ENCODE measurements at places on chromosomes 1 and 21.

GRCh38 chr1:219875860-219876259 lies 52.5 kb downstream of the SLC30A10 start:
- no peak for DNase-seq

- DNase-seq: no peak
These were observed 15.1 kb upstream of the FOXJ3 start for GRCh38 chr1:42350086-42350485.

DNA sequence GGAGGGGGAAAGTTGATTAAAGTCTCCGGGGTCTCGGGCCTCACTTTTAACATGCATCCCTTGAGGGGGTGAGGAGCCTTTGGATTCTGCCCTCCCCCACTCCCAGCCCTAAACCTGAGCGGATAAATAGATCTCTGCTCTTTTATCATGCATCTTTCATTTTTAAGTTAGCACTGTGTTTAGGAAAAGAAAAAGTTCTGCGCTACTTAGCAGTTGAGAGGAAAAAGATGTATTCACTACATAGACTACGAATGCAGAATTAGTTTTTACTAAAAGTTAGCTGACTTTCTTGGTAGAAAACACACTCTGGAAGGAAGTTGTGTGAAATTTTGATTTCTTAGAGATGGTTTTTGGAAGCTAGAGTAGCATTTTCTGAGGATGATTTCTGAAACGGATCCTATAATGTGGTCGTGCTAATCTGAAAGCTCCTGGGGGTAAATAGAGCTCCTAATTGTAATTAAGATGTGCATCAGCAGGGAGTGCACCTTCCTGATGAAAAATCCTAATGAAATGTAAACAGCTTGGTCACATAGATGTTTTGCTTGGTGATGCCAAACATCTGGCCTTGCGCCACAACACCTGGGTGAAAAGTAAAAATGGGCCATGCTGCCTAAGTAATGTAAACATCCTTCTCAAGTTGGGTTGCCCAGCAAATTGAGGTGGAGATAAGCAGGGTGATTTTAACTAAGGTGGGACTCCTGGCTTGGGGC lies 1.8 kb downstream of the ROR1 start:
- DNase-seq: no peak

- DNase-seq: no peak
These were observed 186.5 kb downstream of the TGFBR3 start for GRCh38 chr1:91699339-91699974.

DNA sequence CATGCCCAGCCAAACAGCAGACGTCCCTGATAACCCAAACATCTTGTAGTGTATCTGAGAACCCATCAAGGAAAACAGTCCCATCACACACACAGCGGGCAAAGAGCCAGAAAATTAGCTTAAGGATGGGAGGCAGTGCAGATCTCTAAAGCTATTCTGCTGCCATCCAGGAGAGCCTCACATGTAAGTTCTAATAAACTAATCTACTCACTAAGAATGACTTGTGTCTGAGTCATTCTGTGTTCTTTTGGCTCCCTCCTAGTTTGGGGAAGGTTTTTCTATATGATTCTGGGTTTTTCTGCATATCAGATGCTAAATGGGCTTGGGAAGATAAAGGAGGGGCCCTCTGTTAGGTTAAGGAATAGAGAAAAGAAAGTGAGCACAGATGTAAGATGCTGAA lies 162.8 kb downstream of the HUNK start:
- DNase-seq: no peak

DNA sequence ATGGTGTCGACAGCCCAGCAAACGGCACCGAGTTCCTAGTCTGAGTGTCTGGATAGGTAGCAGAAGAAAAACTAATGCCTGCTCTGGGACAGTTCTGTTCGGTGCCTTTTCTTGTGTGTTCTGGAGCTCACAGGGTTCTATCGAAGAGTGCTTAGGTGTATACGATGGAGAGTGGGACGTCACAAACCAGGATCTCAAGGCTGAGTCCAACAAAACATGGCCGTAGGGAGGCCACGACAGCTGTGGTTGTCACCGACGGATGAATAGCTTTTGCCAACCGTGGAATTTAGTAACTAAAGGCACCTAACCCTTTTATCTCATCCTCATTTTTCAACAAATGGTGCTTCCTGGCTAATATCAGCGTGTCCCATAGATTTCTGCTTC lies 635 bp upstream of the SYNJ1 start:
- no peak for DNase-seq

GRCh38 chr1:91026777-91027176 lies 4.9 kb upstream of the ZNF644 start:
- DNase-seq: no peak

- no peak for DNase-seq
These were observed 843.8 kb downstream of the USP25 start for GRCh38 chr21:16573578-16573977.

GRCh38 chr1:95547005-95547404 lies 313.0 kb downstream of the RWDD3 start:
- no peak for DNase-seq

GRCh38 chr1:172380441-172381244 lies 39.8 kb upstream of the C1orf105 start:
- DNase-seq: peak; percentile 21

GRCh38 chr1:8345621-8346415 lies 27.9 kb downstream of the SLC45A1 start:
- no peak for DNase-seq

GRCh38 chr1:208047975-208048374 lies 137.1 kb upstream of the CD34 start:
- DNase-seq: no peak

DNA sequence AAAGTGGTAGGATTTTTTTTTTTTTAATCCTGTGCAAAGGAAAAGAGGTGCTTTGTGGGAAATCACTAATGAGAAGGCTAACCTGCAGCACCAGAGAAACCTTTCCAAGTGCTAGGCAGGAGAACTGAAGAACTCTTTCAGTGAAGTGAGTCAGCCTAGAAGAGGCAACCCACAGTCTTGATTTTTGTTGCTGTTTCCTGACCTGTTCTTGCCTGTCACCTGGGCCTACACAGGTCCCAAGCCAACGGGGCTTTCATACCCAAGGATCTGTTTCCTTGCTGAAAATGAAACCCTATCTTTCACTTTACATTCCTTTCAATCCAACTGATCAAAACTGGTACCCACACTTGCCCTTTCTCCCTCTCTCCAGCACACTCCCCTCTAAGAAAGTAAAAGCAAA lies 7.1 kb upstream of the IKBKE start:
- no peak for DNase-seq

DNA sequence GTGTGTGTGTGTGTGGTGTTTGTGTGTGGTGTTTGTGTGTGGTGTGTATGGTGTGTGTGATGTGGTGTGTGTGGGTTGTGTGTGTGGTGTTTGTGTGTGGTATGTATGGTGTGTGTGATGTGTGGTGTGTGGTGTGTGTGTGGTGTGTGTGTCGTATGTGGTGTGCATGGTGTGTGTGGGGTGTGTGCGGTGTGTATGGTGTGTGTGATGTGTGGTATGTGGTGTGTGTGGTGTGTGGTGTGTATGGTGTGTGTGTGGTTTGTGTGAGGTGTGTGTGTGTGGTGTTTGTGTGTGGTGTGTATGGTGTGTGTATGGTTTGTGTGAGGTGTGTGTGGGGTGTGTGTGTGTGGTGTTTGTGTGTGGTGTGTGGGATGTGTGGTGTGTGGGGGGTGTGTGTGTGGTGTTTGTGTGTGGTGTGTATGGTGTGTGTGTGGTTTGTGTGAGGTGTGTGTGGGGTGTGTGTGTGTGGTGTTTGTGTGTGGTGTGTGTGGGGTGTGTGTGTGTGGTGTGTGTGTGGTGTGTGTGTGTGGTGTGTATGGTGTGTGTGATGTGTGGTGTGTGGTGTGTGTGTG lies 106.2 kb upstream of the ADAR start:
- no peak for DNase-seq

DNA sequence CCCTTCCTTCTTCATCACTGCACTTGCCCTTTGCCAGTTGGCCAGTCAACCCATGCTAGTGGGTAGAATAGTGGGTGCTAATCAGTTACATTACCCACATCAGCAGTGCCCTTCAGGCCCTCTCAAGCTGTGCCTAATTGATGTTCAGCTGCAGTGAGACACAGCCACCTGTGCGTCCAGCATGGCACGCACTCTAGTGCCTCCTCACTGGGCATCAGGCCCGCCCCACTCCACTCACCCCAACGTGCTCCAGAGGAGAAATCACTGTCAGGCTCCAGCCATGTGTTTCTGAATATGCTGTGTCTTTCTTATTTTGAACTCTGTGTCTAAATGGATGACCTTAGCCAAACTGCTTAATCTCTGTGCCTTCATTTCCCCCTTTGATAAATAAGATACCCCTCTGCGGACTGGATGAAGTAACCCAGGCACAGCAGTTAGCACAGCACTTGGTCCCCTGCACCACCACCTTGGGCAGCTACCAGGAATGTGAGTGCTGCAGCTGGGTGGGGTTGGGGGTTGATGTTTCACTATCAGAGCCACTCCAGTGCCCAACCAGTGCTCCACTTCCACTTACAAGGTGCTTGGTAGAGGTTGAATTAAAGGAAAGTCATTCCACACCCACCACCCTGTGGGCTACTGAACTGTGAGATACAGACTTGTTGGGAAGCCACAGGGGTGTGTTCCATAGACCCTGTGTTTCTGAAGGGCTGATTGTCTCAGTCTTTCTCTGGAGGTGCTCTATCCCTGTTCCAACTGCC lies 8.9 kb upstream of the ADORA3 start:
- DNase-seq: no peak

DNA sequence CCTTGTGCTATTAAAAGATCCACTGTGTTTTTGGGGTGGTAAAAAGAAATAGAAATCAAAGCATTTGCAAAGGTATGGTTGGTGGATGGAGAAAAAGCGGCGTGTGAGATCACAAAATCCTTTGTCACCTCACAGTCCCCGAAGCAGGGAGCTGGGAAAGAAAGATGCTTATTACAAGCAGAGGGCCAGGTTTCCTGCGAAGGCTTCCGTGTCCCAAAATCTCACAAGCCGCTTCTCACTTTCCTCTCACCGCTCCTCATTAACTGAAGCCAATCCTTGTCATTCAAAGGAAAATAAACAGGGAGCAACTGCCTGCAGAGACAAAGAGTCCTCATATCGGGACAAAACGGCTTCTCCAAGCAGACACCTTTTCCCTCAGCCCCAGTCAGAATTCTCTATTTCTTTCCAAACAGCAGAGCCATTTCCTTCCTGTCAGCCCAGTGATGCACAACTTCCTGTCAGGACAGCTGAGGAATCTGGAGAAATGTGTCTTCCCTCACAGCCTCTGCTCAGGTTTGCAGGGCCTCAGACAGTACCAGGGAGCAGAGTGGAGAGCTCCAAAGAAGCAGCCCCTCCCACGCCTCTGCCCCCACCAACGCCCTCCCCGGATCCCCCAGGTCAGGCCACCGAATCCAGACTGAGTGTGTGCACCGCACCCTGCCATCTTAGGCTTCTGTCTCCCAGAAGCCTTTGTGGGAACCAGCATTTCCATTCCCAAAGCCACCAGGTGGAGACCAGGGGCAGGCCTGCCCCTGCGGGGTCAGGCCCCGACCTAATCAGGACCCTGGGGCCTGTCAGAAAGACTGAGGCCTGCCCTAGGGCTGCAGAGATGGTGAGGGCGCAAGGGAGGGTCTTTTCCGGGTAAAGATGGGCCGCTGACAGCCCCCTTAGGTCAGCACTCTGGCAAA lies 29.6 kb downstream of the KCNN3 start:
- DNase-seq: no peak

DNA sequence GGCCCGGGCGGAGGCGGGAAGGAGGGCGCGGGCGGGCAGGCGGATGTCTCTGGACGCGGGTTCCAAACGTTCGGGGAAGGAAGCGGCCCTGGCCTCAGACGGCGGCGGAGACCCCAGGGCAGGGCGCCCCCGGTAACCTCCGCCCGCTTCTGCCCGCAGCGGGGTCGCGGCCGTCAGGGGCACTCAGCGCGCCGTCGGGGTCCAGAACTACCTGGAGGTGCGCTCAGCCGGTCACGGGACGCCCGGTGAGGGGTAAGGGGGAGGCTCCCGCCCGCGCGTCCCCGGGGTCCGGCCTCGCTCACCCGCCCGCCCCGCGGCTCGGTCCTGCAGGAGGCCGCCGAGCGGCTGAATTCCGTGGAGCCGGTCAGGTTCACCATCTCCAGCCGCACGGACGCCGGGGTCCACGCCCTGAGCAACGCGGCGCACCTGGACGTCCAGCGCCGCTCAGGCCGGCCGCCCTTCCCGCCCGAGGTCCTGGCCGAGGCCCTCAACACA lies 406 bp downstream of the PUSL1 start:
- DNase-seq: no peak

DNA sequence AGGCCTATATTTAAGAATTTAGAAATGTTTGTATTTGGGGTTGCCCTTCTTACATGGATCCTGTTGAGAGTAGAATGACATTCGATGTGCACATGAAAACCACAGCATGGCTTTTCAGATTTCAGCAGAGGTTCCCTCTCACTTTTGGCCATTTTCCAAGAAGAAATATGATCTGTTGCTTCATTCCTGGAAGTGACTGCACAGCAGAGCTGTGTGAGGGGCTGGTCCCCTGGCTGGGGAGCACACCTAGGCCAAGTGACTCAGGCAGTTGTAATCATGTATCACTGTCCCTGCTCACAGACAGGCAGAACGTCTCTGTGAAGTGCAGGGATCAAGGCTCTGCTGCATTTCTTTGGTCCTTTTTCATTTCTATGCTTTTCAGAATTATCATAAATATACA lies 32.3 kb downstream of the AGT start:
- DNase-seq: no peak

All from stimulated activated CD4-positive, alpha-beta T cell treated with anti-CD3 and anti-CD28 coated beads, Interleukin-2, amount 100 ng/mL, for 4 hours (primary cell).